Naive thymus-derived CD8-positive, alpha-beta T cell (primary cell): ENCODE measurements at places on chromosomes 3 and 15. TPM values are rescaled to one million over a fixed set of nuclear protein-coding genes. Genes with fewer than 3 reads are reported as not detected.

DNA sequence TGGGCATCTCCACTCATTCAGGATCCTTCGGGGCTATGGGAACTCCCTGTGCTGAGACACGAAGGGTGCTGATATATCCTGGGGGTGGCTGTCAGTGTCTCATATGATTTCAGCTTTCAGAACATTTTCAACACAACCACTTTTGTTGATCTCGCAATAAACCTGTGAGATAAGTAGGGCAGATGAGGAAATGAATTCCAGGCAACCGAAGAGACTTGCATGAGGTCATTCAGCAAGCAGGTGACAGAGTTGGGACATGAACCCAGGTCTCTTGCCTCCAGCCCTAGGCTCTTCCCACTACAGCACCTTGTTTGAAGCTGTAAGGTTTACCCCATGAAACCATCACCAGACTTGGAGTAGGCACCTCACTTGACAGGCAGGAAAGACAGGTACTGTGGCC lies 16.6 kb downstream of the DUOX1 start:
- DNase-seq, result no peak

DNA sequence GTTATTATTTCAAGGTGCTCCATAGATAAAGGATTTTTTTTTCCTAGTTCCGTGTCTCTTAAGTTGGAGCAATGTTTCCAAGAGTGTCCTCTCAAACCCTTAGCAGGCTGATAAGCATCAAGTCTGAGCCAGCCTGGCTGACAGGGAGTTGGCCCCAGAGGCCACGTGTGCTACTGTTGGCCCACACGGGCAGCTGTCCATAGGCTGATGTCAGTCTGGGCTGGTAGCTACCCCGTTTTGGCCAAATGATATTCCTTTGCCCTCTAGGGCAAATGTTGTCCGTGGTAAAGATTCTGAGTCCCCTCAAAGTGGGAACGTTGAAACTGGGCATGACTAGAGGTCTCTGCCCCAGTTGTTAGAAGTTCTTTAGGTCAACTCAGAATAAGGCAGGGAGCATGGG lies 99.4 kb downstream of the FLNB start:
- no peak for DNase-seq

DNA sequence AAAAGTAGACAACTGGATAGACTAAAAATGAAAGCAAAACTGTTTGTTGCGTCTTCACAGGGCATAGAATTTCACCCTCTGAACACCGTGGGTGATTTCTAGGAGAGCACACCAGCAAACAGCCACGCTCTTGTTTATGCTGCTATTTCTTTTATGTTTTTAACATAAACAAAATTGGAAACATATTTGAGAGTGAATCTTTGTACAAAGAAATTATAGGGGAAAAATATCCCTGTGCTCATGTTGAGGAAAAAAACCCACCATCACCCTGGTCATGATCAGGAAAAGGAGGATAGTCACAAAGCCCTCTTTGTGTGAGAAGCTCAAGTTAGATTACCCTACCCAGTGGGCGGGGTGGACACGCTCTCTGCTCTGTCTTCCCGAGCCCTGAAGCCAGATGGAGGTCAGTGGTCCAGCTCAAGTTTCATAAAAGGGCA lies 313.3 kb downstream of the SATB1 start:
- DNase-seq, result no peak

GRCh38 chr15:71811752-71812735 lies 1.7 kb downstream of the NR2E3 start:
- DNase-seq, result no peak

GRCh38 chr3:141425523-141426233 lies 57.4 kb downstream of the ZBTB38 start:
- DNase-seq, result no peak

- peak; percentile 36 for DNase-seq
Observed at GRCh38 chr15:39919748-39920509, at the start of gene GPR176. TSS of gene GPR176 (minus strand) at chr15:39920266. CDS start at chr15:39920026, 240 bp downstream.

DNA sequence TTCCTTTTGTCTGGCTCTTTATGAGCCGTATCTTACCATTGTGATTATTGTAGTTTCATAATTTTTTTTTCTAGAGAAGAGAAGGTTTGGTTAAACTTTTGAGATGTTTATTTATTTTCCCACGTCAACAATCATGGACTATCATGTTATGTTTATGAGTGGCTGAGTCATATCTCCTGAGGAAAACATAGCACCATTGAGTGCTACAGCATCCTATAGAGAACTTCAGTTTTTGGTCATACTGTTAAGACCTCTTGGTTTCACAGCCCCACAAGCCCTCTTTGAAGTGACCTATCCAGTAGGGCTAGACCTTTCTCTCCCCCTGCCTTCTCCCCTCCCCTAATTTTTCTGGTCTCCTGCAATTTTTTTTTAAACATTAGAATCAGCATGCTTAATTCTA lies 20.8 kb downstream of the PIK3CA start:
- DNase-seq, result no peak

- DNase-seq, result no peak
Observed at GRCh38 chr3:10942690-10943205, 49.8 kb upstream of the SLC6A1 start.

DNA sequence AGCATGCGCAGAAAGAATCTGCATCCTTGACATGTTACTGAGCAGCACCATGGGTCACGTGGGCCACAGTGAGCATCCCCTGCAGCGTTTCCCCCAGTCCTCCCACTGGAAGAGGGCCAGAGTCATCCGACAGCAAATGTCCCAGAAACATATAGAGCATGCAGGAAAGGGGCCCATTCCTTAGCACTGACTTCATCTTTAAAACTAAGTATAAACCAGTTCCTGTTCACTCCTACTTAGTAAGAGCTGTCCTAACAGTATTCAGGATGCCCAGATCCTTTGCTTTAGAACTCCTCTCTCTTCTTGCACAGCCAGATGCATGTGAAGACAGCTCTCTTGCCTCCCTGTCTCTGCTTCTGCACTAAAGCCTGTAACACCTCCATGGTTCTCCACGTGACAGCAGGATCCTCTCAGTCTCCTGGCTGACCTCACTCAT lies 79.3 kb upstream of the OXTR start:
- DNase-seq, result no peak

DNA sequence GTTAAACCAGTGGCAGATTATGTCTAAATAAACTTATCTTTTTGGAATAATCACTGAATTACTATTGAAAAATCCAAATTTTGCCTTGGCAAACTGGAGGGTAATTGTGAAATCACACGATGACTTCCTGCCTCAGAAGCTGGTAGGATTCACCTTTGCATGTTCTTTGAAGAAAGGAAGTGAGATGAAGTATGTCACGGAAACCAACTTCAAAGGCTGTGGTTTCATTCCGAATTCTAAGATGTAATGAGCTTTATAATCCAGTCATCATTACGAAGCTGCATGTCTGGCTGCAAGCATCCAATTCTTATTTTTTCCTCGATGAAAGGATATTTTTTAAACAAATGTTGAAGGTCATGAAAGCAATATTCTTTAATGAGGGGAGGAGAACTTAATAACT lies 15.0 kb upstream of the ZBED2 start:
- peak; percentile 90 for DNase-seq

ADAMTS7 gene
- polyA plus RNA-seq, result not detected

RYR3 gene
- 0.17 TPM for polyA plus RNA-seq

DNA sequence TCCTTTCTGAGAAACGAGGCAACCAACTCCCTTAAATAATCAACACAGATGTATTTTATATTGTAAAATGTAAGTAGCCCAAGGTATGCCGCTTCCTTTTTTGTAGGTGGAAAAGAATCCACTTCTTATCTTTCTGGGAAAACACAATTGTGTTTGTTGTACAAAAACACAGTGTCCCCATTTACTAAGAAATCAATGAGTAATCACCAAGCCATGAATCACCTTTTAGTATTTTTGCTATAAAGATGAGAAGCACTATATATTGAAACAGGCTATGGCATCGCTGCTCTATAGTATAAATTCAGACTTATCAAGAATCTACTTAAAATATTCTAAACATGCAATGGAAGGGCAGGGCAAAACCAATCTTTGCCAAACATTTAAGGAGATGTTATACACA lies 104.0 kb downstream of the TNIK start:
- no peak for DNase-seq

PARP15 gene
- polyA plus RNA-seq, result 5.4 TPM

PAQR5 gene
- not detected for polyA plus RNA-seq

DNA sequence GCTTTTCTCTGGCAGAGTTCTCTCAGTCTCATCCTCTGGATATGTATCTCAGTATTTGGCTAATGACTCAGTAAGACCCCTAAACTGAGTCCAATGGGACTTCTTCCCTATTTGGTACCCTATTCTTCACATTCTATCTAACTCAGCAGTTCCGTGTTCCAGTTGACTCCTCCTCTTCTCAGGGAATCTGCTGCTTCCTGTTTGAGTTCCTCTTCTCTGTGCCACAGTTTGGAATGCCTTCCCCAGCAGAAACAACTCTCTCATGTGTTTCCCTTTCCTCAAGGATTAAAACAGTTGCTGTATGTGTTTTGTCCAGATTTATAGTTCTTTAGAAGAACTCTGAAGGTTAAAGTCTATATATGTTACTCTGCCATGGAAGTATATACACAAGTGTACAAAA lies 344.0 kb upstream of the RARB start:
- no peak for DNase-seq

GRCh38 chr3:128270559-128271492 lies 117.5 kb downstream of the EEFSEC start:
- no peak for DNase-seq

DNA sequence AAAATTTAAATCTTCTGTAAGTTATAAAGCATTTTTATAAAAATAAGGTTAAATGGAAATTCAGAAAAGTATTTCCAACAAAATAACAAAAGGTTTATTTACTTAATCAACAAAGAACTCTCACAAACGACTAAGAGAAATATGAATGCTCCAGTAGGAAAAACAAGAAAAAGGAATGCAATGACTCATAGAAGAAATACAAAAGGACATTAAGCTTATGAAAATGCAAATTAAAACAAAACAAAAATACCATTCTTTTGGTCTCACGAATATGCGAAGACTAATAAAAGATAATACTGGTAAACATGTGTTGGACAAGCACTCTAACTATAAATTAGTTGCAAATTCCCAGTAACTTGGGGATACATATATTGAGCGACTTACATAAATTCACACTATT lies 17.5 kb upstream of the TBC1D5 start:
- no peak for DNase-seq

XCR1 gene
- not detected for polyA plus RNA-seq

- DNase-seq, result no peak
Observed at GRCh38 chr3:144626835-144627234, 655.2 kb downstream of the DIPK2A start.

CD200R1 gene
- 7.7 TPM for polyA plus RNA-seq

DNA sequence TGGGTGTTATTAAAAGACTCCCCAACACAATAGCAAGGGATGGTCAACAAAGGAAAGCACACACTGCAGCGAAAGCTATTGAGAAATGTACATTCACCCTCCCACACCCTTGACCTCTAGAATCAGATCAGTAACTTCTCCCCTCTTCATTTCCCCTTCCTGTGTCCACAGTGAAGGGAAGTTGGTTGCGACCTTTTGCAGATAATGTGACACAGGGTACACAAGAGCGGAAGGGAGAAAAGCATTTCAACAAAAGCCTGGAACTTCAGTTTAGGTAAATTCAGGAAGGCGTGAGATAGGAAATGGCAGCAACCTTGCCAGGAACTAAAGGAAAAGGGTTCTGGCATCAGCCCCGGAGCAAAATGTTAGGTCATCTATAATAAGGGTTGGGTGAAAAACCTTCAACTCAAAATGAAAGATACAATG lies 899.8 kb downstream of the MCTP2 start:
- DNase-seq, result no peak

GRCh38 chr3:81289676-81290075 lies 471.8 kb downstream of the GBE1 start:
- DNase-seq, result no peak

DNA sequence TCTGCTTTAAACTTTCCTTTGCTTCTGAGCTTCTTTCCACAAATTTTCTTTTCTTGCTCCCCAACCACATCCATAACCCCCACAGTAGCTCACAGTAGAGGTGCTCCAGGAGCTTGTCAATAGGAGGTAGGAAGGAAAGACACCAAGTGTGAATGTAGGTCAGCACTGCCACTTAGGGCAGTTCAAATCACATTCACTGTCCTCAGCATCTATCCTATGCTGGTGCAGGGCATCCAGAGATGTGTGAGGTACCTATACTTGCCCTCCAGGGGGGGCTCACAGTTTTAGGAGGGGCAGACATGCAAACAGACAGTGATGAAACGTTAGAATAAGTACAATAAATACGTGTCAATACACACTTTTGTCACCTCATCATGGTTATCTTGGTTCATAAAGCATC lies 1.5 kb upstream of the SPSB4 start:
- DNase-seq, result no peak

- no peak for DNase-seq
Observed at GRCh38 chr3:122800706-122801237, 5.9 kb downstream of the SLC49A4 start.
